ENCODE measurements at places on chromosomes 5 and 9. TPM values are rescaled to one million over a fixed set of nuclear protein-coding genes. Genes with fewer than 3 reads are reported as not detected.

DNA sequence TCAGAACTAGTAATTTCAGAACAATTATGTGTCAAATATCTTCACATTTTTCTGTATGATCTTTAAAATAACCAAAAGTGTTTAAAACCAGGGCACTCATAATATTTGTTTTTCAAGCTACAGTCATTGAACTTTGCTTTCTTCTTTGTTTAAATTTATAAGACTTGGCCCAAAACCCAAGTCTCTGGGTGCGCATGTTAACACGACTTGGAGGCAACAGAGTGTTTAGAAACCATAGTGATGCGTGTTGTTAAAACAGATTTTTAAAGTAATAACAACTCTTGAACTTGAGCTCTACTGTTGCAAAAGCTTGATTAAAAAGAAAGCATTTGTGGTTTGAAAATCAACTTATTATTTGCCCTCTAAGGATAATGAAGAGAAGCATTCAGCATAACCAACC lies 26.0 kb upstream of the GRIN3A start:
- peaks cover 9% of the 10 kb centered on the region for H3K27me3 ChIP-seq
- H3K4me1 ChIP-seq, result no peaks in the 10 kb centered on the region
- no peak overlapping the region for H3K4me3 ChIP-seq
- no peak overlapping the region for H3K27ac ChIP-seq
- H3K36me3 ChIP-seq, result no peaks in the 10 kb centered on the region

- no peaks in the 10 kb centered on the region for H3K4me1 ChIP-seq
- H3K4me3 ChIP-seq, result no peak overlapping the region
These were observed 51.4 kb upstream of the SLC2A8 start for GRCh38 chr9:127345566-127345965.

DNA sequence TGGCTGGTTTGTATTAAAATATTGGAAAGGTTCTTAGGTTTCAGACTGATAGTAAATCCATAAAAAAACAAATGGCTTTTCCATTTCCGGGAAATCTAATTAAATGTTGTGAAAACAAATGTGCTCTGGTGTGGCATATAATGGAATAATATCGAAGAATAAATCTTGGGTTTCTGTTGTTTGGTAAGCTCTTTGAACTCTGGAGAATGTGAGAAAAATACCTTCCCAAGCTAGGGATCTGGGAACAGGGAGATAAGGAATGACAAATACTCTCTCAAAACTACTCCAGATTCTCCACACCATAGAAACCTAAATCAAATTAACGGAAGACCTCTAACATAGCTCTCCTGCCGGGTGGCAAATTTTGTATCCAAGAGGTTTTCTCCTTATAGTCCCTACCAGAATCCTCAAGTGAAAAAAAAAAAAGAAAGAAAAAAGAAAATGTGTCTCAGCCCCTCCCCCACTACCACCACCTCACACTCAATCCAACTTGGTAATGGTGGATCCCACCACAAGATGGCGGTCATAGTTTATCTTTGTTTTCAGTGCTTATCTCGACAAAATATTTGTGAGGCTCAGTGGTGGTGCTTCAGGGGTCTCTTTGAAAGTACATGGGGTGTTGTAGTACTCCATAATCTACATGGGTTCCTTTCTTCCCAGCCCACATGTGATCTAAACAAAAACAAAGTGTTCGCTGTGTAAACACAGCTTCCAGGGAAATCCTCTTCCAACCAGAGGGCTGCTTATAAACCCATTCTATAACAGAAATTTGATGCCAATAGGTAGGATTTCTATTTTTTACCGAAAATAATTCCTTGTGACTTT lies 54.5 kb upstream of the FST start:
- peak; percentile 10 for DNase-seq
- H3K27ac ChIP-seq, result no peak overlapping the region
- H3K4me1 ChIP-seq, result no peaks in the 10 kb centered on the region
- peaks cover 25% of the 10 kb centered on the region for H3K27me3 ChIP-seq

DNA sequence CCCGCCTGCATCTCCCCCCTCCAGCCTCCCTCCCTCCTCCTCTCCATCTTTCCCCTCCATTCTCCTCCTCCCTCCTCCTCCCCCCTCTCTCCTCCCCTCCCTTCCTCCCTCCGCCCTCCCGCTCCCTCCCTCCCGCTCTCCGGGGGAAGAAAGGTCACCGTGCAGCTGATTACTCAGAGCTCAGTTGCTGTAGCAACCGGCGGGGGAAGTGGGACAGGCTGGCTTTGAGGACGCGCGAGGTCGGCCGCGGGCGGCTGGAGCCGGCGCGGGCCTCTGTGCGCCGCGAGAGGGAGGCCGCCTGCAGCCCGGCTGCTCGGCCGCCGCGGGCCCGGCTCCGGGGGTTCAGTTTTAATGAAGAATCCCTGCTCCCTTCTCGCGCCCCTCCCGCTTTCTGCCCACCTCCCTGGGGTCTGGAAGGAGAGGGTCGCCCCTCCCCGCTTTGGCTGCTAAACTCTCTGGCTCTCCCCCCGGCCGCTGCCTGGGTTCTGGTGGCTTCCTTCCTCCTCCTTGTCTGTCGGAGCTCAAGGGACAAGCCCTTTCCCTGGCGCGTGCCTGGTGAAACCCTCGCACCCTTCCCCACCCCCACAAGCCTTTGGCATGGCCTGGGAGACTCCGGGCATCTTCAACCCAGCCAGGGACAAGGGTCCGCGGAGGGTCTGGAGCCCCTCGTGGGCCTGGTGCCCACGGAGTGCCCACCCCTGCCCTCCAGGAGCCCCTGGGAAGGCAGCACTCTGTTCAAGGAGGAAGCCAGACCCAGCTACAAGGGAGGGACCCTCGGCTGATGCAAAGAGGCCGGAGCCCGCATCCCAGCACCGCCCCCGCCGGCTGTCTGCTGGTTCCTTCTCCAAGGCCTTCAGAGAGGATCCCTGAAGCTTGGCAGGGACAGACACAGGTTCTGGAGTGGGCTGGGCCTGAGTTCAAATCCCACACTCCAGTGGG lies 160.3 kb downstream of the C9orf50 start:
- peaks cover 23% of the 10 kb centered on the region for H3K4me1 ChIP-seq
- no peaks in the 10 kb centered on the region for H3K36me3 ChIP-seq
- peak overlapping the region; percentile 82 for H3K4me3 ChIP-seq
- peak overlapping the region; percentile 93 for H3K27ac ChIP-seq

GRCh38 chr5:170307575-170308465 lies 10.2 kb upstream of the LCP2 start:
- H3K4me1 ChIP-seq, result peaks cover 68% of the 10 kb centered on the region
- no peak overlapping the region for H3K27ac ChIP-seq
- H3K36me3 ChIP-seq, result peaks cover 23% of the 10 kb centered on the region
- no peaks in the 10 kb centered on the region for H3K27me3 ChIP-seq
- H3K4me3 ChIP-seq, result no peak overlapping the region
- no peak for DNase-seq

- DNase-seq, result no peak
- H3K36me3 ChIP-seq, result no peaks in the 10 kb centered on the region
- H3K27ac ChIP-seq, result no peak overlapping the region
- H3K4me3 ChIP-seq, result no peak overlapping the region
- H3K4me1 ChIP-seq, result no peaks in the 10 kb centered on the region
These were observed 104.5 kb upstream of the NUDT12 start for GRCh38 chr5:103667068-103667467.

DIRAS2 gene
- total RNA-seq, result not detected

PDZD2 gene
- not detected for total RNA-seq

SPAG8 gene
- total RNA-seq, result 1.0 TPM

PCDHA4 gene
- total RNA-seq, result not detected

RRAGA gene
- 54.2 TPM for total RNA-seq

C5orf52 gene
- total RNA-seq, result not detected

ADCY2 gene
- not detected for total RNA-seq

All from activated naive CD8-positive, alpha-beta T cell treated with anti-CD3 and anti-CD28 coated beads for 36 hours (primary cell).